NCI-H1105 treated with DMSO at 0.1 percent for 48 hours (cell line): ENCODE measurements at places on chromosomes 6 and 20.

- DNase-seq: no peak
These were observed 973.1 kb upstream of the DEFB115 start for GRCh38 chr20:30284281-30284905.

DNA sequence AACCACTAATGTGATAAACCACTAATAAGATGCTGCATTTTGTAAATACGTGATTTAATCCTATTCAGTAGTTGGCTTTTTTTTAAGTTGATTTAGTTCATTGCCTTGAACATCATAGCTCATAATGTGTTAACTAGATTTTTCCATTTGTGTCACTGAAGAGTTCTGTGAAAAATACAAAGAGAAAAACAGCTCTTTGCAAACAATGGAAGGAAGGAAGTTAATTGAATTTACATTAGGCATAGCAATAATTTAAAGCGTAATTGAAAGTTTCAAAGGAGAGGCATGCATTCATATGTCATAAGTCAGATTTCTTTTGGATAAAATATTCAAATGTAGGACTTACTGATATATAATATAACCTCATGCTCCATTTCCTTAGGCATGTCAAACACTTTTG lies 102.3 kb downstream of the TBC1D7 start:
- DNase-seq: no peak

DNA sequence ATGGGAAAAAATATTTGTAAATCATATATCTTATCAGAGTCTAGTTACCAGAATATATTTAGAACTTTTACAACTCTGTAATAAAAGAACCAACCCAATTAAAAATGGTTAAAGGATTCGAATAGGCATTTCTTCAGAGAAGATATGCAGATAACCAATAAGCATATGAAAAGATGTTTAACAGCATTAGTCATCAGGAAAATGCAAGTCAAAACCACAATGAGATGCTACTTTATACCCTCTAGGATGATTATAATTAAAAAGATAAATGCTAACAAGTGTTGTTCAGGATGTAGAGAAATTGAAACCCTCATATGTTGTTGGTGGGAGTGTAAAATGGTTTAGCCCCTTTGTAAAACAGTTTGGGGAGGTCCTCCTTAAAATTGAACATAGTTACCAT lies 94.1 kb downstream of the LRRC1 start:
- no peak for DNase-seq

DNA sequence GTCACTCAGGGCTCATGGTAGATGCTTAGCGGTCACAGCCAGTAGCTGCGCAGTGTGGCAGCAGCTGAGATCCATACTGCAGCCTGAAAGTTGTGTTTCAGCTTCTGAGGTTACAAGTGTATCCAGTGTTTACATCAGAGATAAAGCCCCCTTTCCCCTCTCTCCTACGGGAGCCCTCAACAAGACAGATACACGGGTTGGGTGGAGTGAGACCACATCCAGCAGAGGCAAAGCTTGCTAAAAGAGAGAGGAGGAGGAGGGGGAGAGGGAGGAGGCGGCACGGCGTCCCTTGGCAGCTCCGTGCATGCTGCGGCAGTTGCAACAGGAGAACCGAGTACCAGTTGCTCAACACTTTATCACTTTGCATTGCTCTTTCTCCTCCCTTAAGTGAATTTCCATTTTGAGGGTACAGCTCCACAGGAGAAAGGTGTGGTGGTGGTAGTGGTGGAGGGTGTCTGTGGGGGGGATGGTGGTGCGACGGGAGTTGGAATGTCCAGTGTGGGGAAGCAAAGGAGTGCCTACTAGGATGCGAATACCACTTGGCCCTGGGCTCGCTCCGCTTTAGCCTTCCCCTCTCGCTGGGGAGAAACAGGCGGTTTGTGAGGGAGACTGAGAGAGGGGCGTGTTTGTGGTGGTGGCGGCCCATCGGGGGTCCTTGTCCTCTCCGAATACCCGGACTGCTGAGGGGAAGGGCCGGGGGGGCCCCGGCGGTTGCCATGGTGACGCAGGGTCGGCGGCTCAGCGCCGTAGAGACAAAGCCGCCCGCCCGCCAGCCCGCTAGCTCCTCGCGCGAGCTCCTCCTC lies 405 bp upstream of the RNF182 start:
- peak; percentile 78 for DNase-seq

GRCh38 chr20:36604952-36605398 lies 604 bp upstream of the RAB5IF start:
- no peak for DNase-seq

- DNase-seq: no peak
These were observed 254.5 kb downstream of the TMEM242 start for GRCh38 chr6:157068691-157069324.

DNA sequence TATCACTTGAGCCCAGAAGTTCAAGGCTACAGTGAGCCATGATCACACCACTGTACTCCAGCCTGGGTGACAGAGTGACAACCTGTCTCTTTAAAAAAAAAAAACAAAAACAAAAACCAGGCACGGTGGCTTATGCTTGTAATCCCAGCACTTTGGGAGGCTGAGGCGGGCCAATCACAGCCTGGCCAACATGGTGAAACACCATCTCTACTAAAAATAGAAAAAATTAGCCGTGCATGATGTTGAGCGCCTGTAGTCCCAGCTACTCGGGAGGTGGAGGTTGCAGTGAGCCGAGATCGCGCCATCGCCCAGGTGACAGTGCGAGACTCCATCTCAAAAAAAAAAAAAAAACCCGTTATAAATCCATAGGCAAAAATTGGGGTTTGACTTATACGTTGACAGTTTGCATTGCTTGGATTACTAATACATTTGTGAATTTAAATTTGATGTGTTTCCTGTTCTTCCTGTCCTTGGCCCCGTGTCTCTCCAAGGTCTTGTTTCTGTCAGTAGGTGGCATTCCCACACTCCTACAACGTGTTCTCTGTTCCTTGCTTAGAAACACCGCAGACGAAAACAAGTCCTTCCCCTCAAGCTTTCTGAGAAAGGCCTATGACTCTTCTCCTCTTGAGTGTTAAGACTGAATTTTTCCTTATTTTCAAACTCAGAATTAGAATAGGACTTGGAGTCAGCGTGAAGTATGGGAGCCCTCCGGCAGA lies 147.0 kb downstream of the DTNBP1 start:
- DNase-seq: no peak
